NCI-H774 (cell line): ENCODE measurements at places on chromosomes 3 and 15.

- no peak for DNase-seq
These were observed 366.3 kb downstream of the TIGIT start for GRCh38 chr3:114660124-114660523.

GRCh38 chr3:157916672-157917071 lies 189.5 kb downstream of the SHOX2 start:
- no peak for DNase-seq

GRCh38 chr15:98612490-98613110 lies 35.7 kb upstream of the IGF1R start:
- no peak for DNase-seq

- no peak for DNase-seq
These were observed 210.2 kb downstream of the OSBPL10 start for GRCh38 chr3:31770822-31771326.

- DNase-seq, result no peak
These were observed 56.8 kb upstream of the PEX5L start for GRCh38 chr3:180093535-180093934.

GRCh38 chr3:182682263-182683241 lies 110.8 kb upstream of the ATP11B start:
- peak; percentile 72 for DNase-seq

GRCh38 chr3:120424506-120424905 lies 26.3 kb downstream of the FSTL1 start:
- no peak for DNase-seq

DNA sequence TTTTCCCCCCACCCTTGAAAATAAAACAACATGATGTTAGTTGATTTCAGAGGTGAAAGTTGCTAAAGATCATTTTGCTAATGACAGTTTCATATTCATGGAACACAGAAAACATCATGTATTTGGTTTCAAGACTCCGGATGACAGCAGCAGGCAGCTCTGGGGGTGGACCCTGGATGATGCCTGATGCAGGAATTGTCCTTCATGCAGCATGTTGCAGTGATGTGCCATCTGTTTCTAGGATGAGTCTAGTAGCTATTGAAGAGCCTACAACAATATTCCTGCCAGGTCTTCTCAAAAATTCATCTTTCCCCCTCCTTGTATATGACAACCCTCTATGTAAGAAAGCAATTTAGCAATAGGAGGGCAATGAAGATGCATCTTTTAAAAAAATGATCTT lies 108.3 kb downstream of the SV2B start:
- DNase-seq, result no peak

- no peak for DNase-seq
These were observed 42.4 kb upstream of the VPS8 start for GRCh38 chr3:184769382-184770170.

DNA sequence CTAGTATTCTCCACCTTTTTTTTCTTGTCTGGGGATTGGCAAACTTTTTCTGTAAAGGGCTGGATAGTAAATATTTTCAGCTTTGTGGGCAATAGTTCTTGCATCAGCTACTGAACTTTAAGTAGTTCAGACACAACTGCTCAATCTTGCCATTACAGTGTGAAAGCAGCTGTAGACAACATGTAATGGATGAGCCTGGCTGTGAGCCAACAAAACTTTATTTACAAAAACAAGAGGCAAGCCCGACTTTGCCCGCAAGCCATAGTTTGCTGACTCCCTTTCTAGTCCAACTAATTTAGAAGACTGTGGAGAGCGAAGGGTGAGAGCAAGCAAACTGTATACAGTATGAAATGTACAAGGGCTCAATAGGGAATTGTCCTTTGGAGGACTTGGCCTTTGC lies 6.2 kb downstream of the FRMD4B start:
- no peak for DNase-seq

GRCh38 chr3:34038131-34038530 lies 239.7 kb downstream of the PDCD6IP start:
- no peak for DNase-seq

DNA sequence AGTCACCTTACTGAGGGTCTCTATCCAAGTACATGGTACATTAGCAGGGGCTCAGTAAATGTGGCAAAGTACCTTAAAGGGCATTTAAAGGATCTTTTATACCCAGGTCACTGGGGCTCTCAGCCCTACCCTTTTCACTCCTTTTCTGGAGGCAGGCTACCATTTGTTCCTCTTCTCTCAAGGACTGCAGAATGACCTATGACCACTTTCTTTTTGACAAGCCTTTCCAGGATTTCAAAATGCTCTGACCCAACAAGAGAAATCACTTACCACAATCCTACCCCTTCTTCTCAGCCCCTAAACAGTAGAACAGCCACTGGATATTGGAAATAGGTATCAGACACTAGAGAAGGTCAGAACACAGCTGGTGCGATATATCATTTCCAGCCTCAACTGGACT lies 221.8 kb upstream of the TPRG1 start:
- no peak for DNase-seq

DNA sequence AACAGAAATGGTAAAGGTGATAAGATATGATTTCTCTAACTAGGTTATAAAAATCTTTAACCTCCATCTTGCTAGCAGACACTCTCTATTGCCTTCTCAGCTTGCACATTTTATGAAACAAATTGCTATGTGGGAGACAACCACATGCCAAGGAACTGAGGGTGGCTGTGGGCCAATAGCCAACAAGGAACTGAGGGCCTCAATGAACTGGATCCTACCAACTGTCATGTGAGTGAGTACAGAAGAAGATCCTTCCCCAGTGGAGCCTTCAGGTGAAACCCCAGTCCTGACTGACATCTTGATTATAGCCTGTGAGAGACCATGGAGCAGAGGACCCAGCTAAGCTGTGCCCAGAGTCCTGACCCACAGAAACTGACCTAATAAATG lies 129.2 kb upstream of the LRIG1 start:
- no peak for DNase-seq

GRCh38 chr15:32747921-32748342 lies 30.1 kb downstream of the GREM1 start:
- DNase-seq, result no peak

GRCh38 chr3:128549283-128550112 lies 56.5 kb upstream of the GATA2 start:
- DNase-seq, result no peak

- no peak for DNase-seq
These were observed 121.4 kb downstream of the KLHL25 start for GRCh38 chr15:85673326-85673725.

GRCh38 chr3:15053541-15053940 lies 11.6 kb downstream of the MRPS25 start:
- no peak for DNase-seq

GRCh38 chr3:18618723-18619122 lies 193.6 kb upstream of the SATB1 start:
- DNase-seq, result no peak

DNA sequence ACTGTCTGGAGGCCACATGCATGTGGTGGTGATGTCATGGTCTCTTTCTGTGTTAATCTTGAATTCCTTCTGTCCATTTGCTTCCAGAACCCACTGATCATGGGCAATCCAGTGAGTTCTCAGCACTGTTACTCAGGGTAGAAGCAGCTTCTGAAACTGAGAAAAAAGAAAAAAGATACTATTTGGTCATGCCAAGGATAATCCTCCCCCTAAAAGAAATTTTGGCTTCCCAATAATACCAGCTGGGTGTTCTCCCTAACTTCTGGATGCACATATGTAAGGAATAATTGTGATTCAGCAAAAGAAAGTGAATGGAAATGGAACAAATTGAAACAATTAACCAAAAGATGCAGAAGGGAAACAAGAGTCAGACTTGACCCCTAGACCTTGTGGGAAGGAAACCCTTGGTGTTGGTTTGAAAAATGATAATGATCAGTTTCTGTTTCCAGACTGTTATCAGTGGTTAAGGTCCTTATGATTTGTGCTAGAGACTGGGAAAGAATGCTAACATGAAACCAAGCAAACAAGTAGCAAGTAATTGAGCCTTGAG lies 92.3 kb downstream of the RBMS3 start:
- no peak for DNase-seq

DNA sequence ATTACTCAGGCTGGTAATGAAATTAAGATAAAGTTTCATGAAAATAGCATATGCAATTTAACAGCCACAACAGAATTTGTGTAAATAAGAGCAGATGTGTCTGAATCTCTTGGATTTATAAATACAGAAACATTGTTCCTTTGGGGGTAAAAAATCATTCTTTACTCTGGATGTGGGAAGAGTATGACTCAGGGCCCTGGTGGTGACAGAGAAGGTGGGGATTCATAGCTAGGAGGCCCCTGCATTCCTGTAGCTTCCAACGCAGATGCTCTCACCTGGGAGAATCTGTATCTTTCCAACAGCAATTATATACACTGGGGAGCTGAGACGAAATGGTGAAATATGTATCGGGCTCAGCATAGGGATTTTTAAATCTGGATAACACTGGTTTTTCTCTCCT lies 167.6 kb upstream of the CADPS start:
- no peak for DNase-seq

- DNase-seq, result no peak
These were observed 104.3 kb upstream of the PRR20G start for GRCh38 chr3:127392156-127392490.

GRCh38 chr3:46389306-46389705 lies 17.6 kb downstream of the CCR5AS start:
- DNase-seq, result no peak

DNA sequence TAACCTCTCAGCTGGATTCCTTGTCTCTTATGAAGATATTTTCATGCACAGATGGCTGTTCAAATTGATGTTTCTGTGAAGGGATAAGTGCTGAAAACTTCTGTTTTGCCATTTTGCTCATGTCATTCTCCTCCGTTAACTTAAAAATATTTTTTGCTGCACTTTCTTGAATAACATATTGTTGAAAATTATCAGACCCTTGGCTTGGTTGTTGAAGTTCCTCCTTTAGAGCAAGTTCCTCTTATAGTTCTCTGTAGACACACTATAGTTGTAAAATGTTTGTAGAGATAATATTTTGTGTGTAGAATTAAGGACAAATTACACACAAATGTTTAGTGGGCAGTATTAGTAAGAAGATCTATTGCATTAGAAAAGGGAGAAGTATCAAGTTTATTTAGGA lies 300.4 kb downstream of the SV2B start:
- no peak for DNase-seq

DNA sequence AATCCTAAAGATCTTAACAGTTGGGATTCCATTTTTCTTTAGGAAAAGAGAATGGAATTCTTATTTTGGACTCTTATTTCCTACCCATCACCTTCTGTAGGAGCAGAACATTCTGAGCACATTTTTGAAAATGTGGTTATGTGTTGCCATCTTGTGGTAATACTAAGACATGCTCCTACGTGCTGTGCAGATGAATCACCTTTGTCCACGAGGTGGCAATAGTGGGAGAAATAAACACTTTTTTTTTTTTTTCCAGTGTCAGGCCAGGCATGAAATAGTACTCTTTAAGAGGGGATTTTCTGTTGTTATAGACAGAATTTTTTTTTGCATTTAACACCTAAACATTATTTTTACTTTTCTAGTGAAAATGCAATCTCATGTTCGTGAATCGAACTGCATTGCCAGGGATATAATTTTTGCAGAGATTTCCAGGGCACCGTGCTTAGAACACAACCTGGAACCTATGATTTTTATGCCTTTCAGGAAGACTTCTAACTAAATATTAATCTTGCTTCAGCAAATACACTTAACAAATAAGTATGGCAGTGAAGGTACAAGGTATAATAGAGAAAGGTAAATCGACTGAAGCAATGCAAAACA lies 196.6 kb downstream of the GAP43 start:
- DNase-seq, result peak; percentile 45

DNA sequence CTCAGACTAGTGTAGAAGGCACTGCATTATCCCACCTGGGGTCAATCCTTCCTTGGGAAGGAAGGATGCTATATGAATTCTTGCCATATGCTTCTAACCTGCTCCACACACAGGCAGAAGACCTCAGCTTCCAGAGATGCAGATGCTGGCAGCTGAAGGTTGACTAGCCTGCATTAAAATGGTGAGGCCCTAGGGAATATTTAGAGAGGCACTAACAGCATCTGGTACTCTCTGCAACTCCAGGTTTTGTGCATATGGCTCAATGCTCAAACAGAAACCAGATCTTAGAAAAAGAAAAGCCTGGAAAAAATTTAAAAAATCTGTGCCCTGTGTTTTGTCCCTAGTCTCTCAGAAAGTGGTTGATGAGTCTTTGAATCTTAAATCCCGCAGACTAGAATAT lies 56.0 kb upstream of the MYRIP start:
- DNase-seq, result no peak

DNA sequence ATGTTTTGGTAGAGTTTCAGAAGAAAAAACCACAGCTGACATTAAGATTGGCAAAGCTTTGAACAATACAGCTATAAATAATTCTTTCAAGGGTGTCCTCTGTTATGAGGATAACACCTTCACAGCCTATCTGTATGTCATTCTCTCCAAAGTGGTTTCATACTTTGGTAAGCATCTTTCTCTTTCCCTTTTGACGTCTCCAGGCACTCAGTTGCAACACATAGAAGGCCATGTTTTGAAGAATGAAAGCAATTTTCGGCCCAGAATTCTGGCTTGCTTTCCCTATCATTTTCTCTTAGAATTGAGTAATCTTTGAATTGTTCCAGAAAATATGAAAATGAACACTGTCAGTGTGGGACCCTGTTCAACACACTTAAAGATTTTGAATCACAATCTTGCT lies 200.0 kb upstream of the CBLB start:
- no peak for DNase-seq

DNA sequence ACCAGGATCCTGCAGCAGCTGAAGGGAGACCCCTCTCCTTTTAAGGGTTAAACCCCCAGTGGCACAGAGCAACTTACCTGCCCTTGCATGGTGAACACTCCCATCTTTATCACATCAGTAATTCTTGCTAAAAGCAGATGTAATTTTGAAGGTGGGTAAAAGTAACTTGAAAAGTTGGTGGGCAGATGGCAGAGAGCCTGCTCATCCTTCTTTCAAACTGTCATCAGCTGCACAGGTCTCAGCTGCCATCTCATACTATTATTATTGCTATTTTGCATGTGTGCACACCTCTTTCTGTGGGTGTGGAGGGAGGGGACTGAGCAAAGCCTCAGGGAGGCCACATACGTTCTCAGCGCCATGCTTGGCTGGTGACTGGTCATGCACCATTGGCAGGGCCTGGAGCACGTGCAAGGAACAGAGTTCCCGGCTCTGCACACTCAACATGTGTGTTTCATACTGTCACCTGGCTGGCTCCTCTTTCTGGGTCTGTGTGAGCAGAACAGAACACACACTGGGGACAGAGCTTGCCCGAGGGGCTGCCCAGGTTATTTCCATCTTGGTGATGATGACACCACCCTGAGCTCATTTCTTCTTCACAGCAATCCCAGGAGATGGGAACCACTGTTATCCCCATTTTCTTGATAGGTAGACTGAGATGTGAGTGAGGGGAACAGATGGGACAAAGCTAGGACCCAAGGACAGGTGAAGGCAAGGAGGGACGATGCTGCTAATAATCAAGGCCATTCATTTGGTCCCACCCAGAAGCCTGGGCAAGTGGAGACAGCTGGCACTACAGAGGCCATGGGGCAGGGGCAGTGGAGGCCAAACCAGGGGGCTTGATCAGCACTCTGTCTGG lies 95.8 kb upstream of the KLF13 start:
- no peak for DNase-seq

DNA sequence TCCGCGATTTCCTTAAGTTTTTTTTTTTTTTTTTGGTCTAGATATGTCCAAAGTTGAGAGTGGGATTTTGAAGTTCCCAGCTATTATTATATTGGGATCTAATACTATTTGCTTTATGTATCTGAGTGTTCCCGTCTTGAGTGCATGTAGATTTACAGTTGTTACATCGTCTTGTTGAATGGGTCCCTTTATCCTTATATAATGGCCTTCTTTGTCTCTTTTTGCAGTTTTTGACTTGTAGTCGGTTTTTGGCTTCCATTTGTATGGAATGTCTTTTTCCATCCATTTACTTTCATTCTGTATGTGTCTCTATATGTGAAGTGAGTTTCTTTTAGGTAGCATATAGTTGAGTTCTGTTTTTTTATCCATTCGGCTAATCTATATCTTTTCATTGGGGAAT lies 35.6 kb downstream of the CRYBG3 start:
- DNase-seq, result no peak
